NCI-H1048 (cell line): ENCODE measurements at places on chromosomes 3 and 15.

DNA sequence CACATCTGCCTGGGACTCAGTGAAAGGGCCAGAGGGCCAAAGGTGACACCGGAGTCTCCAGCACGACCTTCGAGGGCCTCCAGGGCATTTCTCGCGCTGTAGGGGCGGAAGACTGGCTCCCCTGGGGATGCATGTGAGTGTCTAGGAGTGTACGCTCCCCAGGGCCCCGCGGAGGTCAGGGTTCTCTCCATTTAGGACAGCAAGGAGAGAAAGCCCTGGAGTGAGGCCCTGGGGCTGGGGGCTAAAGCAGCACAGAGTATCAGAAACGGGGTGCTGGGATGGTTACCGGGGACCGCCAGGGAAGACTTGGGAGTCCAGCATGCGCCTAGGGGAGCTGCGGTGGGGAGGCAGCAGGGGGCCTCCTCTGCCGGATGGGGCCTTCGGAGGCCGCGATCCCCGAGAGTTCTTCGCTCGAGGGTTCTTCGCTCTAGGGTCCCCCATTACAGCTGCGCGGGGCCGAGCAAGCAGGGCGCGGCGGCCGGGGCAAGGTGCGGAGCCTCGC, 595 bp upstream of the APBA2 start:
- DNase-seq = no peak

DNA sequence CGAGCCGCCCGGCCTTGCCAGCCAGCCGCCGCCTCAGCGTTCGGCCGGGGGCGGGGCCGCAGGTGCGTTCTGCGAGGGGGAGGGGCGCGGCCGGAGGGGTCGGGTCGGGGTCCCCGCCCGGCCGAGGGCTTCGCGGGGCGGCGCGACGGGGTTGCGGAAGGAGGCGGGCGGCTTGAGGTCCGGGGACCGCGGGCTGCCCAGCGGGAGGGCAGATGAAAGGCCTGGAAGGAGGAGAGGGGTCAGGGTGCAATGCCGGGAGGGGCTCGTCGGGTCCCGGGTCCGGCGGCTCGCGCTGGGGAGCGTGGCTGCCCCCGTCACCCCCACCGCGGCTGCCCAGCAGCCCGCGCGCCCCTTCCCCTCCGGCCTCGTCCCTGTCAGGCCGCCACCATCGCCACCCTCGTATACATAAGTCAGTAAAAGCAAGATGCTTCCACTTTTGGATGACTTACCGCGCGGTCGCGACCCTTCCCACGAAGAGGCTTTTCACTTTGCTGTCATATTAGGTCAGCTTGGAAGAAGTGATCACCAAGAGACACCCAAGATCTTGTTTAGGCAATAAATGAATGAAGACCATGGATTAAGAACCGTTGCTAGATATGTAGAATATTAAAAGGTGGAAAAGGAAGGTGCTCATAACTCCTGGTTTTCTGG, 620 bp upstream of the ANP32A start:
- no peak for DNase-seq

- no peak for DNase-seq
These were observed 23.4 kb upstream of the TLE3 start for GRCh38 chr15:70120958-70121623.

DNA sequence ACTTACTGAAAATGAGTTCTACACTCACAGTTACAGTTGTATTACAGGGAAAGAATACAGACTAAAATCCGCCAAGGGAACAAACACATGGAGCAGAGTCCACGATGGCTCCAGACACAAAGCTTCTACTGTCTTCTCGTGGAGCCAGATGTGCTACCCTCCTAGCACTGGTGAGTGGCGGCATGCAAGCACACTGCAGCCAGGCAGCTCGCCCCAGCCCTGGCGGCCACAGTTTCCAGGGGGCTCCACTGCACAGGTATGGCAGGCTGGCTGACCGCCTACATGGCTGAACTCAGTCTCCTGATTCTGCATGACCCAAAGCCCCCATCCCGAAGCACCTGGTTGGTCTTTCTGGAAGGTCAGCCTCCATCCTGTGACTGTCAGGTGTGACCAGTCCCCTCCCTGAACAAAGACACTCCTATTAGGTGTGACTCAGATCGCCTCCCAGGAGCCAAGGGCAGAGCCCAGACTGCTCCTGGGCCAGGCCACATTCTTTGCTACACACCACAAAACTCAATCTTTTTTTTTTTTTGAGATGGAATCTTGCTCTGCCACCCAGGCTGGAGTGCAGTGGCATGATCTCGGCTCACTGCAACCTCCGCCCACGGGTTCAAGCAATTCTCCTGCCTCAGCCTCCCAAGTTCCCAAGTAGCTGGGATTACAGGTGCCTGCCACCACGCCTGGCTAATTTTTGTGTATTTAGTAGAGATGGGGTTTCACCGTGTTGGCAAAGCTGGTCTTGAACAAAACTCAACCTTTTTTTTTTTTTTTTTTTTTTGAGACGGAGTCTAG, 51.5 kb downstream of the CFAP92 start:
- no peak for DNase-seq
